Stimulated activated CD4-positive, alpha-beta T cell treated with anti-CD3 and anti-CD28 coated beads, Interleukin-15, amount 100 ng/mL, for 48 hours (primary cell): ENCODE measurements at places on chromosomes 12 and 14.

DNA sequence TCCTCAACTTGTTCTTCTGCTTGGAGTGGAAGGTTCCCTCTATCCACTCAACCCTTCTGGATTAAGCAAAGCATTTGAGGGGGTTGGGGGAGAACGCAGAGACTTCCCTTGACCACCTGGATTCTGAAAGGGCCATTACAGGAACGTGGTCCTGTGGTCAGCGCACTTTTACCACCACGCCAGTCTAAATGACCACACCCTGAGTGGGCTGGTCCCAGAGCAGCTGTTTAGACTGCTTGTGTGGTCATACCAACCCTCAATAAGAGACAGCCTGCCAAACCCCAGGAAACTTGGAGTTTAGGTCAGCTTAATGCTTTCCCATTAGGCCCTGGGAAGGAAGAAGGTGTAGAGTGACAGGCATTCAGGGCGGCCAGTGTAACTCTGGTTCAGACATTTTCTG is 165.5 kb upstream of the ATP2B1 start:
- no peak for DNase-seq

- DNase-seq: no peak
Measured at GRCh38 chr12:65605019-65605418, 219.3 kb upstream of the HMGA2 start.

GRCh38 chr14:20798932-20799331 is 3.7 kb downstream of the RNASE1 start:
- no peak for DNase-seq

- no peak for DNase-seq
Measured at GRCh38 chr12:114286145-114286544, 119.8 kb downstream of the TBX5 start.

DNA sequence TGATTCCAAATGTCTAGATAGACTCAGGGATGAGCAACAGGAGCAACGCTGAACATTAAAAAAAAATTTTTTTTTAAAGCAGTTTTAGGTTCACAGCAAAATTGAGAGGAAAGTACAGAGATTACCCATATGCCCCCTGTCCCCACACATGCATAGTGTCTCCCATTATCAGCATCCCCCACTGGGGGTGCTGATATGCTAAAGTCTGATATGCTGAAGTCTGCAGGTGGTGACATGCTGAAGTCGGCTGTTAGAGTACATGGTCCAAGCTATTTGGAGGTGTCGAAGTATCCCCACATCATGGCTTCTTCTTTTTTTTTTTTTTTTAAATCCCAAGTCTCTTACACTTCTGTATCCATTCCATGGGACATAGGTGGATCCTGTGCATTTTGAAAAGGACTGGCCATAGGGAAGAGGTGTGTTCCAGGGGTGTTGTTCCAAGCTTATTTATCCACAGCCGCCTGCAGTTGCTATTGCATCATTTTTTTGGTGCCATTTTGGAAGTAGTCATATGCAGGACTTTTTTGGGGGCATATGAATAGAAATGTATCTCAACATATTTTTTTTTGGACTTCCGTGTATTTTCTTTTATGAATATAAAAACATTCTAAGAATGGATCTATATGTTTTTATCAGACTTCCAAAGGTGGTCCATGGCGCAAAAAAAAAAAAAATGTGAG is 19.0 kb upstream of the MIS18BP1 start:
- no peak for DNase-seq

GRCh38 chr14:61192989-61193388 is 88.1 kb downstream of the TMEM30B start:
- DNase-seq: no peak

DNA sequence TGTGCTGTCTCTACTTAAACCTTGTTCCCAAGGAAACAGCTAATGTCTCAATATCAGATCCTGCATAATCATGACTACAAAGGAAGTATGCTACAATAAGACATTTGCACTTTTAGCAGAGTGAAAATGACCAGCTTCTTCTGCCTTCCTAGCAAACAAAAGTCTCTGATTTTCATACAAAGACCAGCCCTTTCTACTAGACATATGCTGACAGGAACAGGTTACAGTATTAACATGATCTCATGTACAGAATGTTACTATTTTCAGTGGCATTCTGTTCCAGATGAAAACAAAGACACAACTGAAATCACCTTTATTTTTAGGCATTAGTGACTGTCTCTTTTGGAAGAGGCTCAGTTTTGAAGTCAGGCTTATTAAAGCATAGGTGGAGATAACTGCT is 228.6 kb downstream of the MED13L start:
- no peak for DNase-seq

GRCh38 chr14:32312010-32312331 is 17.1 kb upstream of the AKAP6 start:
- DNase-seq: no peak

- DNase-seq: no peak
Measured at GRCh38 chr12:57816855-57817151, 1.7 kb downstream of the AVIL start.

GRCh38 chr12:56776654-56777053 is 13.5 kb downstream of the HSD17B6 start:
- no peak for DNase-seq

GRCh38 chr12:47835831-47836155 is 16.1 kb upstream of the HDAC7 start:
- DNase-seq: no peak

DNA sequence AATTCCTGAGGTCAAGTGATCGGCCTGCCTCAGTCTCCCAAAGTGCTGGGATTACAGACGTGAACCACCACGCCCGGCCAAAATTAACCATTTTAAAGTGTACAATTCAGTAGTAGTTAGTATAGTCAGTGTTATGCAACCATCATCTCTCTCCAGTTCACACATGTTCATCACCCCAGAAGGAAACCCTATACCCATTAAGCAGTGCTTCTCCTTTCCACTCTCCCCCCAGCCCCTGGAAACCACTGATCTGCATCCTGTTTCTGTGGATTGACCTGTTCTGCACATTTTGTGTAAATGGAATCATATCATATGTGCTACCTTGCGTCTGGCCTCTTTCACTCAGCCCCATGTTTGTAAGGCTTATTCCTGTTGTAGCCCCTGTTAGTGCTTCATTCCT is 52.2 kb downstream of the PHETA1 start:
- DNase-seq: no peak

GRCh38 chr14:58797010-58797429 is 159.3 kb downstream of the DACT1 start:
- DNase-seq: no peak

- no peak for DNase-seq
Measured at GRCh38 chr14:58765418-58765831, 127.7 kb downstream of the DACT1 start.

DNA sequence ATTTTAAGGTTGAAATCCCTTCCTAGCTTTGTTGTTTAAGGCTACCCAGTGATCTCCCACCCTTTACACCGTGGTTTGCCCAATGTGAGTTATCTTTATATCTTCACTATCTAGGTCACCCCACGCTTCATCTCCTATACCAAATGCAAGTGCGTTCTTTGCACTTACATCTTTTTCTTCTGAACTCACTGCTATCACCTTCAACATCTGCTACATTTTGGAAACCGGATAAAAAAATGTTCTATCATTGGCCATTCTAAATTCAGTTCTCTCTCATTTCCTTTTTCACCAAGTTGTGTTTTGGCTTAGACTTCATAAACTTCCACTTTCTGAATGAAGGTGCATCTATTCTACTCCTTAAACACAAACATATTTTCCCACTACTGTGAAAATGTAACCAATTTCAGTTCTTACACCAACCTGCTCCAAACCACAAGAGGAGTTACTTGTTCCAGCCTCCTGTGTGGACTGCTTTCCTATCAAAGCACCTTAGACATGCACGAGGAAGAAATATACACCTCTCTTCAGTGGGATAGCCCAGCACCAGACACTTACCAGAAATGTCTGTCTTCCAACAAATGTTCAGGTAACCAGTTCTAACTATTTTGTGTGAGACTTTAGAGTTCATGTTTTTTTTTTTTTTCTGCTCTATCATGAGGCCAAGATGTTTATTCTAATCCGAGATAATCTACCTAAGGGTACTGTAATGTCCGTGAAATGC is 21.9 kb downstream of the CLEC9A start:
- no peak for DNase-seq

- no peak for DNase-seq
Measured at GRCh38 chr12:93957870-93958269, 190.5 kb upstream of the PLXNC1 start.

GRCh38 chr12:70648831-70649230 is 11.6 kb upstream of the PTPRB start:
- DNase-seq: no peak
